ENCODE measurements at places on chromosomes 3 and 15.

GRCh38 chr15:80514071-80514780, 110.0 kb downstream of the ARNT2 start:
- DNase-seq: peak; percentile 80

- DNase-seq: no peak
Observed at GRCh38 chr3:49533786-49534519, 20.3 kb upstream of the BSN start.

- DNase-seq: no peak
Observed at GRCh38 chr15:29788433-29789034, 33.7 kb downstream of the TJP1 start.

GRCh38 chr3:134035836-134036235, 6.1 kb upstream of the SLCO2A1 start:
- DNase-seq: no peak

DNA sequence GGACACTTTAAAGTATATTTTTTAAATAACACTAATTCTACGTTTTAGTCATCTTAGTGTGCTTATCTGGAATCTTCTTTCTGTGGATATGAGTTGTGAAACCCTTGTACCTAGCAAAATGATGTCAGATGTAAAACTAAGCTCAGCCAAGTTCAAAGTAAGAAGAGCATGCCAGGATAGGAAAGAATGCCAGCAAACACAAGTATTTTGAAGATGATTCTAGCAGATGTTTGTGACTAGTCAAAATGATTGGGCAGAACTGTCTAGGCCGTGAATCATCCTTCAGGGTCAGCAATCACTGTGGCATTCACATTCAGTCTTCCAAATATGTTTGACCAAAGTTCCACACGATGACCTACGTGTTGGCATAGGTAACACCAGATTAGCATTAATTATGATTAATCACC, 5.4 kb upstream of the PLOD2 start:
- DNase-seq: no peak

DNA sequence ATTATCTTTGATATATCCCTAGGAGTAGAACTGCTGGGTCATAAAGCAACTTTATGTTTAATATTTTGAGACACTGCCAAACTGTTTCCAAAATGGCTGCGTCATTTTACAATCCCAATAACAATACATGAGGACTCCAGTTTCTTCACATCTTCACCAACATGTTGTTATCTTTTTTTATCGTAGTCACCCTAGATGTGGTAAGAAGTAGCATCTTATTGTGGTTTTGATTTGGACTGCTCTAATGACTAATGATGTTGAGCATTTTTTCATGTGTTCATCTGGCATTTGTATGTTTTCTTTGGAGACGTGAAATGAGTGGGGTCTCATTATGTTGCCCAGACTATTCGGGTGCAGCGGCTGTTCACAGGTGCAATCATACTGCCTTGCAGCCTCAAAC, 83.8 kb downstream of the MAP4 start:
- DNase-seq: no peak

DNA sequence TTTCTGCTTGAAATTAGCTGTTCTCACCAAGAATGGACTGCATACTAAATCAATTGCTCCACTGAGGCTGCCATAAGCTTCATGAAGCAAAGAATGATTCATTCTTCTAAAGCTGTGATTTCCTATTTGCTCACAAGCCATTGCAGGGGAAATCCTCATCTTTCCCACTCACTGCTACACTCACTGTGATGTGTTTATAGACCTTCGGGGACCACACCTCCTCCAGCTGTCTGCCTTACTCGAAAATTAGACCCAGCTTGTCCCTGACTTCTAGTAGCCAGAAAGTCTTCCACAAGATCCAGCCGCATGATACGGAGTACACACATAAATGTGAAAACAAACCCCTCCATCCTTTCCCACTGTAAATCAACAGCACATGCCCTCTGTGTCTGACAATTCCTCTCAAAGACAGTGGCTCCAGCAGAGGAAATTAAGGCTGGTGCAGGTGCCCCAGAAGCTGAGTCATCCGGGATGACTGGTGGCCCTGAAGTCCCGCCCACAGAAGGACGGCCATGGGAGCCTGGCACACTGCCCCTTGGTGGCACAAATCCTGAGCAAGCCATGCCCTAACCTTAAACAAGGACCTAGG, 172.0 kb downstream of the STT3B start:
- DNase-seq: no peak

DNA sequence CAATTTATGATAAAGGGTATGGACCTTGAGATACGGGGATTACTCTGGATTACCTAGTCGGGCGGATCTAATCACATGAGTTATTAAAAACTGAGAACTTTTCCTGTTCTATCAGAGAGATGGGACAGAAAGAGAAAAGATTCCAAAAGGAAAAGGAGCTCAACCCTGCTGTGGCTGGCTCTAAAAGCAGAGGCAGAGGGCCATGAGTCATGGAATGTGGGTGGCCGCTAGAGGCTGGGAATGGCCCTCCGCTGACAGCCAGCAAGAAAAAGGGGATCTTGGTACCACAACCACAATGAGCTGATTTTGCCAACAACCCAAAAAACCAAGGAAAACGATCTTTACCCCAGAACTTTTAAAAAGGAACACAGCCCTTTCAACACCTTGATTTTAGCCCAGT, 210.0 kb downstream of the MAGI1 start:
- DNase-seq: peak; percentile 20

DNA sequence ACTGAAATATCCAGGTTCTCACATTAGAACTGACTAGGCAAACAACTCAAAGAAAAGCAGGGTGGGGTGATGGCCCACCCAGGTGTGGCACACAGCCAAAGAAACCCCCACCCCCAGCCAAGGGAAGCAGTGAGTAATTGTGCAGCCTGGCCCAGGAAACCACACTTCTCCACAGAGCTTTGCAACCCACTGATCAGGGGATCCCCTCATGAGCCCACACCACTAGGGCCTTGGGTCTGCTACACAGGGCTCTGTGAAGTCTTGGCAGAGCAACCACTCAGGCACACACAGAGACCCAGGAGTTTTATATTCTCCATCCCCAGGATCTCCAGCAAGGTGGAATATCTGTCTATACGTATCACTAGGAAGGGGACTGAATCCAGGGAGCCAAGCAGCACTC, 22.2 kb upstream of the TRIM42 start:
- no peak for DNase-seq

DNA sequence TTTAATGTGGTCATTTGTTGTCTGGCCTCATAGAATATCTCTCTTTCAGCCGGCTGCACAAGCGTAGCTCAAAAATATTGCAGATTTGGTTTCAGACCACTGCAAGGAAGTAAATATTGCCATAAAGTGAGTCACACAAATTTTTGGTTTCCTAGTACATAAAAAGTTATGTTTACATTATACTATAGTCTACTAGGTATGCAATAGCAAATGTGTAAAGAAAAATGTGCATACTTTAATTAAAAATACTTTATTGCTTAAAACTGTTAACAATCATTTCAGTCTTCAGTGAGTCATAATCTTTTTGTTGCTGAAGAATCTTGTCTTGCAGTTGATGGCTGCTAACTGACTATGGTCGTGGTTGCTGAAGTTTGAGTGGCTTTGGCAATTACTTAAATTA, 425.1 kb upstream of the ROBO1 start:
- DNase-seq: no peak

- DNase-seq: no peak
Observed at GRCh38 chr15:96183867-96184266, 146.6 kb upstream of the NR2F2 start.

DNA sequence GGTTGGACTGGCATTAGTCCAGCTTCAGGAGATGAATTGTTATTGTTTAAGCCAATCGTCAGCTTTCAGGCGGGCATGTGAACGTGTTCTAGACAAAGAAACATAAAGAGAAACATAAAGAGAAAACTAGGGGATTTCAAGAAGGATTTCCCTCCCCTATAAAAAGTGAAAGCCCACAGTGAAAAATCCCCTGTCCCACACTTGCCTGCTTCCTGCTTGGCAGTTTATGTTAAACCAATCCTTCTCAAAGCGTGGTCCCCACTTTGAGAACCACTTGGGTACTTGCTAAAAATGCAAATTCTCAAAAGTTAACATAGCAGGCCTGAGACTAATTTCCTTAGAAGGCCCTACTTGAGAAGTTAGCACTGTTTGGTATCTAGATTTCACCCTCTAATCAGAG, 293.0 kb upstream of the SOX14 start:
- DNase-seq: no peak

DNA sequence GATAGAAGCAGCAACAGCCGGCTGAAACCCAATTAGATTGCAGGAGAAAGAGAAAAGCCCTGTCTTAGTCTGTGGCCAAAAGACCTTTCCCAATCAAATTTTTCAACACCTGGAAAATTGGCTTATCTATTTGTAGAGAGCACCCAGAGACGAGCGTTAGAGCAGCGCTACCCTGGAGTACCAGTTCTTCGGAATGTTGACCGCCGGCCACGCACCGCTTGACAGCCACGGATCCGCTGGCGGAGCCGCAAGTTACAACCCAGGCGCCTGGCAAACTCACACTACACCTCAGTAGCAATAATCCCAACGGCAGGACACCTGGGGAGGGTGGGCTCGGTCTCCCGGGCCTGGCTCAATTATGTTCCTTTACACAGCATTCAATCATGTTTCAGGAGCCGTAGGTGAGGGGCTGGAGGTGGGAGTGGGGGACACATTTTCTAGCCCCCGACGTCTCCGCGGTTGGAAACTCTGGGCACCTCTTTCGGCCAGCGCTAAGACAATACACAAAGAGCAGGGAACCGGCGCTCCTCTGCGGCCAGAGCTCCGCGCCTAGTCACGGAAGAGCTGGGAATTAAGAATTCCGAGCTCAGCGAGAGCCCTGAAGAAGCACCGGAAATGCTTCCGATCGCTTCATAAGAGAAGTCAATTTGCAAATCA, 1.2 kb downstream of the MB21D2 start:
- no peak for DNase-seq

GRCh38 chr3:42871592-42872196, 4.0 kb downstream of the CYP8B1 start:
- DNase-seq: no peak

- peak; percentile 92 for DNase-seq
Observed at GRCh38 chr3:174337227-174337626, 521.9 kb upstream of the NAALADL2 start.

- no peak for DNase-seq
Observed at GRCh38 chr3:6510713-6511112, 350.2 kb upstream of the GRM7 start.

GRCh38 chr3:122562923-122563716, 980 bp downstream of the PARP9 start:
- no peak for DNase-seq

DNA sequence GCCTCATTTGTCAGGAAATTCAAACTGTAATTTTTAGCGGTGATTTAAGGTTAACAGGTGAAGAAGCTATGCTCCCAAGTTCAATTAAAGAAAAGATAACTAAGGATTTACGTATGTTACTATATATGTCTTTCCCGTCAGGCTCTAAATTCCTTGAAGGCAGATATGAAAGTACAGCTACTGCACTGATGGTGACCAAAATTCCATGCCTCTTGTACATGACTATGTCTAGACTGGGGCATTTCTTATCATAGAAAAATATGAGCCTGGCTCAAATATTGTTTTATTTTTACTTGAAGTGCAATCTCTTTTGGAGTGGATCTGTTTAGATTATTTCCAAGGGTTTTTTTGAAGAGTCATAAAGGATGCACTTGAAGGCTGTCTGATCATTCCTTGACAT, 647.1 kb upstream of the KCNMB2 start:
- no peak for DNase-seq

DNA sequence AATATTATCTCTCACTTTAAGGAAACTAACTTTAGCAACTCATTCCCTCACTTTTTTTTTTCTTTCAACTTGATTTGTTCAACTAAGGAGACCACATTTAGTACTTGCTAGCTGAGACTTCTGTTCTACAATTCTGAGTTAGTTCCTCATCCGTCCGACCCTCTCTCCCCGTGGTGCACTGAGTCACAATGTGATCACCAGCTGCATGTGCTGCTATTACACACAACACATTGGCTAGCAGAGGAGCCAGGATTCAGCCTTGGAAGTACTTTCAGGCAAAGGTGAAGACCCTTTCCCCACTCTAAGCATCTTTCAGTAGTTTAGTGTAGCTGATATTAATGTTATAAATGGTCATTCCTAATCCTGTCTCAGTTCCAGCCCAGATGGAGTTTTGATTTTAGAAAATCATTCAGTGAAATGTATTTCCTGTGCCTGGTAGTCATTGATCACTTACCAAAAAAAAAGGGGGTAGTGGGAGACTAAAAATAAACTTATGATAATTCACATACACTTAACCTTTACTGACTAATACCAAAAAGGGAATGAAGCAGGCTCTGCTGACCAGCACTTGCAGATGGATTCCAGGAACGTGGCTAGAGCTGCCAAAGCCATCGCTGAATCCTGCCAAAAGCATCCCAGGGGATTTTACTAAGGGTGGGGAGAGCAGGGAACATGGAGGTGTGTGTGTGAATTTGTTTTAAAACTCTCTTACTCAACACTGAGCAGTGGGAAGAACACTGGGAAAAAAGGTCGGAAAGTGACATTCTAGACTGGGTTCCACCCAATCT, 424.8 kb downstream of the LPP start:
- DNase-seq: peak; percentile 92

GRCh38 chr3:38655708-38656300, 6.3 kb upstream of the SCN5A start:
- DNase-seq: no peak

GRCh38 chr15:57323806-57324589, 52.3 kb upstream of the CGNL1 start:
- no peak for DNase-seq

GRCh38 chr15:48647962-48648361, 2.5 kb upstream of the FBN1 start:
- no peak for DNase-seq

DNA sequence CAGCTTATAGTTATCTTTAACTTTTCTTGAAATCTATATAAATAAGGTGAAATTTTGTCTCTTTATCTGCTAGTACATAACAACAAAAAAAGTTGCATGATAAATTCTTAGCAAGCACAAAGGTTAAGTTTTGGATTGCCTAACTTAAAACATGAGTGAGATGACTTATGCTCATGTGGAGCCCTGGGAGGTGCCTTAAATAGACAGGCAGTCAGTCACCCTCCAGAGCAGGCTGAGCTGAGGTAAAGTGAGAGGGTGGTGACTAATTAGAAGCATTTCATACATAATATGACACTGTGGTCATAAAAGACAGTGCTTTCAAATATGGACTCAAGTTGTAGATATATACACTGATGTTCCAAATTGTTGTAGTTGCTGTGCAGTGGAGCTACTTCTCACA, 14.6 kb upstream of the MME start:
- peak; percentile 92 for DNase-seq

- no peak for DNase-seq
Observed at GRCh38 chr3:195587406-195587805, 3.7 kb upstream of the APOD start.

DNA sequence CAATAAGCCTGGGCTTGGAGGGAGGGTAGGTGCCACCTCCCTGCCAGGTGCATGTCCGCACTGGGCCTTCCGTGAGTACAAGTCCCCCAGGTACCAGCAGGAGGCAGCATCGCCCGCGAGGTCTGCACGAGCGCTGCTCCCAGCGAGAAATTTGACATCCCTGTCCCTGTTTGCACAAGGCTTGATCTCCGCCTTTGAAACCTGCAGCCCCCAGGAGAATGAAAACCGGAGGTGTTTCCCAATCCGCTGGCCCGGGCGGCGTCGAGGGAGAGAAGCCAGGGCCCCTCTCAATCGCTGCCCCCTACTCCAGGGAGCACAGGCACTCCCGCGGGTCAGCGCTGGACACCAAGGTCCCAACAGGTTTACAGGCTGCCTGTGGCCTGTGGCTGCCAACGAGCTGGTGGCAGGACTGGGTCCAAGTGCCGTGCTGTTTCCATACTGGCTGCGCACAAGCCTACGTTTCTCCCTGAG, 961 bp downstream of the HAPLN3 start:
- peak; percentile 22 for DNase-seq

Data from inflammatory macrophage (primary cell).